ENCODE measurements at places on chromosomes 5 and 9. TPM values are rescaled to one million over a fixed set of nuclear protein-coding genes. Genes with fewer than 3 reads are reported as not detected.

- no peak for DNase-seq
Observed at GRCh38 chr9:89887286-89887685, 282.5 kb downstream of the GADD45G start.

- DNase-seq, result no peak
Observed at GRCh38 chr5:95649274-95649673, 2.7 kb downstream of the RFESD start.

DNA sequence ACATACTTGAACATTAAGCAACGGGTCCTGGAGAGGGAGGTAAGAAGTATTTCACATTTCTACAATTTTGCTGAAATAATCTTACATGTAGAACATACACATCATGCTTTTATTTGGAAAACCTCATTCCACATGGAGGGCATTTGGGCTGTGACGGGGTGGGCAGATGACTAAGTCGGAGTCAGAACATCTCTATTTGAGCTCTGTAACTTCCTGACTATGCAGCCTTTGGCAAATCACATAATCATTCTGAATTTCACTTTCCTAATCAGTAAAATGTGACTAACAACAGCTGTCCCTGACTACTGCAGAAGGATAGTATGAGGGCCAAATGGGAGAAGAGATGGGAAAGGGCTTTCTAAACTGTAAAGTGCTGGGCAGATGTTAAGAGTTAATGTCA, 17.1 kb upstream of the IL6ST start:
- DNase-seq, result no peak

DNA sequence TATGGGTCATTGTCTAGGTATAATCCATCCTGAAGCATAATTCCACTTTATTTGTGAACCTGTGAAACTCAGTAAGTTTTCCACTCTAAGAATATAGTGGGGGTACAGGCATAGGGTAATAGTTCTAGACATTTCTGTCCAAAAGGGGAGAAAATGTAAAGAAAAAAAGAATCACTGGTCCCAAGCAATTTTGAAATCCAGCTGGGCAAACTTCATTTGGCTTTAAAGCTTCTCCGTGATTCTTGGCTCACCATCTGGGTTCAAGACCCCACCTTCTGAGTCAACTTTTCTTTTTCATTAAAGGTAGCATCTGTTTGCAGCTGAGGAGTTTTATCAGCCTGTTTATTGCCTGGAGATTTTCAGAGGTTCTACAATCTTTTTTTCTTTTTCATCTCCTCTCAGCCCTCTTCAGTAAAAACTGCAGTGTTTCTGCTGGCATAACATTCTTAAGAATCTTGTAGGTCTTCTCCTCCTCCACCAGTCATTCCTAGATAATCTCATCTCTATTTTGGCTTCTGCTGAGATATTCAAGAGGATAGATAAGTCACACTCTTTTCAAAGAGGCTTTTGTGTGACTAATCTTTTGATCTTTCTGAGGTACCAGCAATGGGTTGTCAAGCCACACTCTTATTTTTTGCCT, 126.1 kb upstream of the PITX1 start:
- DNase-seq, result no peak

DNA sequence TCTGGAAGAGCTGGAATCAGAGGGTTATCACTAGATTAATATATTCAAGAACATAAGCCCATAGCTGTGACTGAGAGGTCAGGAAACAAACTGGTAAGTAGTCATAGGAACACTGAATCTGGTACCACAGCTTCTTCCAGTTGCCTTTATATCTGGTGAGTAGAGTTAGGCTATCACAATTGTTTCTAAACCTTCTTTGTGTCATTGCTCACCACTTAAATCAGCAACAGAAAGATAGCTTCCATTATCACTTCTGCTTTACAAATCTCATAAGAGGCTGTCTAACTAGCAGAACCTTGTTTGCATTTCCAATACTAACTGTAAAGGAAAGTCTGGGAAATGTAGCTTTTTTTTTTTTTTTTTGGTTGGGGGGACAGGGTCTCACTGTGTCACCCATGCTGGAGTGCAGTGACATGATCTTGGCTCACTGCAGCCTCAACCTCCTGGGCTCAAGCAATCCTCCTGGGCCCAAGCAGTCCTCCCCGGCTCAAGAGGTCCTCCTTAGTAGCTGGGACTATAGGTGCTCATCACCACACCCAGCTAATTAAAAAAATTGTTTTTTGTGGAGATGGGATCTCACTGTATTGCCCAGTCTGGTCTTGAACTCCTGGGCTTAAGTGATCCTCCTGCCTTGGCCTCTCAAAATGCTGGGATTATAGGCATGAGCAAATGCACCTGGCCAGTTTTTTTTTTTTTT, 22.0 kb downstream of the CDC42SE2 start:
- DNase-seq, result no peak

- DNase-seq, result no peak
Observed at GRCh38 chr5:72523960-72524582, 16.9 kb upstream of the ZNF366 start.

GRCh38 chr5:55667938-55668337, 44.2 kb downstream of the SLC38A9 start:
- DNase-seq, result no peak

GRCh38 chr9:111839987-111840386, 45.2 kb upstream of the SHOC1 start:
- DNase-seq, result no peak

DNA sequence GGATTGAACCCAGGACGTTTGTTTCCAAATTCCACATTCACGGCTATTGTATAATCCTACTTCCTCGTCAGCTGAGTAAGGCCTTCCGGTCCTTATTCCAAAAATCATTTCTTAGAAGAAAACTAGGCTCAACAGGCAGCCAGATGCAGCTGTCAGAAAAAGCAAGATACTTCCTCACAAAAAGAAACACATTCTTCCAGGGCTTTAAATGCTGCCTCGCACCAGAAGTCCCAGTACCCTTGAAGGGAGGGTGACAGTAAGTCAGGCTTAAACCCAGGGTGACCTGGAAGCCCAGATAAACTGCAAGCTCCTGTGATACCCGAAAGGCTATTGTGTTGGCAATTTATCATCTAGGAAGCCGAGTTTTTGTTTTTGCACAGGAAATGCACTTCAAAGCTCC, 414.0 kb downstream of the NFIB start:
- no peak for DNase-seq

GRCh38 chr9:128099932-128100491, 27.5 kb downstream of the PTGES2 start:
- peak; percentile 67 for DNase-seq

- no peak for DNase-seq
Observed at GRCh38 chr9:127395497-127396252, 1.3 kb upstream of the SLC2A8 start.

DNA sequence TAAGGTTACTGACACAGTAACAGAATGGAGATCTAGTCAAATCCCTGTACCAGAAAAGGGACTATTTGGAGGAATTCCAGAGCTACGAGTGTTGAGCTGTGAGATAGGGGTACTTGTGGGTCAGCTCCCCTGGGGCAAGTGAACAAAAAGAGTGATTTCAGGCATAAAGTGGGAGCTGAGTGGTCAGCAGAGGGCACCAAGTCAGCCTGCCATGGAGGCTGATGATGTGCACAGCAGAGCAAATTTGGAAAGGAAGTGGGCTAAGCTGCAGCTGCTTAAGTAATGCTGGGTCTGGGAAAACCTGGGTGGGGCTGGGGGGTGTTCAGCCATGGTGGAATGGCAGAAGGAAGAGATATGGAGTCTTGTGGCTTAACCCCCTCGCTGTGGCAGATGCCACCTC, 327.9 kb downstream of the NTRK2 start:
- DNase-seq, result no peak

DNA sequence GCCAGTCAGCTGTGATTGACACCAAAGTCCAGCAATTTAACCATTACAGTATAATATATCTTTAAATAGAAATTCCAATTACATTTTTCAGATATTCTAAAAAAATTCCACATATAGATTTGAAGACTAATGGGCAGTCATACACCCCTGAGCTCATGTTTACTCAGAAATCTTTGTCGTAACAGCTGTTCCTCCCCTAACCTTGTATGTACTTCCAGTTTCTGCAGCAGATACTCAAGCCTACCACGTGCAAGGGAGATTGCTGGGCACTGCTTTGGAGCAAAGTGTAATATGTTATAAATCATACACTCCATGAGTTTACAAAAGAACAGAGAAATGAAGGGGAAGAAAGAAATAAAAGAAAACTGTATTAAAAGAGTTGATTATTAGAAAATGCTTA, 241.2 kb downstream of the TRIM32 start:
- no peak for DNase-seq

Gene SLC46A2
- total RNA-seq, result not detected

Gene ELOVL7
- 0.37 TPM for total RNA-seq

Gene LCN9
- not detected for total RNA-seq

Gene TEK
- 29.7 TPM for total RNA-seq

Gene PCDHGB1
- total RNA-seq, result 3.3 TPM

Gene CNTNAP3B
- 31.7 TPM for total RNA-seq
